ENCODE measurements at places on chromosomes 12 and 14.

DNA sequence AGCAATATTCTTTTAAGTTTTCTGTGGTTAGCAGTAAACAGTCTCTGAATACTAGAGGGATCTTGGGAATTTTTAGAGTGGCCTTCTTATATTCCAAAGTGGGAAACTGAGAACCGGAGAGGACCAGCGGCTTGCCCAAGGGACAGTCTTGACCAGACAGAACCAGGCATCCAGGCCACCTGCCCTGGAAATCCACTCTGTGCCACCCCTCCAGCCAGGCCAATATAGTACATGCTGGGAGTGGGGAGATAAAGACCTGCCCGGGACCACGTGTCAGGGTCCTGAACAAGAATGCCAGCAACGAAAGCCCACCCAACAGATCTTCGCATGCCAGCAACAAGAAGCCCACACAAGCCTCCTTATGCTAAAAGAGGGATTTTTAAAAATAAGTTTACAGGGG lies 49.4 kb upstream of the RIN3 start:
- DNase-seq = no peak

DNA sequence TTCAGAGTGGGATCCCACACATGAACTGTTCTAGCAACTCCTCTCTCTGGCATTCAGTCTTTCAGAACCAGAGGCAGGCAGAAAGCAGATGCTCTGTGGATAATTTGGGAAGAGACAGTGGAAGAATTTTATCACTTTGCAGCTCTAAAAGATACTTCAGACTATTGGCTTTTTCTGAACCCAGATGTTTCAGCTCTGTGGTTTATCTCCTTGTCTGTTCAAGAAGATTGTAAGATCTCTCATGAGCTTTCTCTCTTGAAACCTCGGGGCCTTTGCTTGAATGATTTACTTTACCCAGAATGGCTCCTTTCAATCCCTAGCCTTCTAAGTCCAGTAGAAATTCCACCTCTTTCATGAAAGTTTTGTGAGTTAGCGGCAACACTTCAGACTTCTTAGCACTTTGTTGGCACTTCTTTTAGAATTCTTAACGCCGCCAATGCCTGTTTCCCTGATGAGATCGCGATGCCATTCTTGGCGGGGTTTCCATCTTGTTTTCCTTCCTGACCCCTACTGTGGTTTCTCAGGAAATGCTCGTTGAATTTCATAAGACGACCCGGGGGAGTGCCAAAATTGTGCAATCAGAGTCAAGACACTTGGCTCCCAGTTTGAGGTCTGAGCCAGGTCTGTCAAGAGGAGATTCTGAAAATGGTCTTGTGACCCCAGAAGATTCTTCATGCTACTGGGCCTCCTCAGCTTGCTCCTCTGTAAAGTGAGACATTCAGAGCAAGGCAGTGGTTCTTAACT lies 107.0 kb upstream of the PRICKLE1 start:
- DNase-seq = no peak

- peak; percentile 47 for DNase-seq
Measured at GRCh38 chr12:46472893-46473633, 100.5 kb upstream of the SLC38A2 start.

- peak; percentile 92 for DNase-seq
Measured at GRCh38 chr12:51183816-51184215, 10.9 kb upstream of the TFCP2 start.

DNA sequence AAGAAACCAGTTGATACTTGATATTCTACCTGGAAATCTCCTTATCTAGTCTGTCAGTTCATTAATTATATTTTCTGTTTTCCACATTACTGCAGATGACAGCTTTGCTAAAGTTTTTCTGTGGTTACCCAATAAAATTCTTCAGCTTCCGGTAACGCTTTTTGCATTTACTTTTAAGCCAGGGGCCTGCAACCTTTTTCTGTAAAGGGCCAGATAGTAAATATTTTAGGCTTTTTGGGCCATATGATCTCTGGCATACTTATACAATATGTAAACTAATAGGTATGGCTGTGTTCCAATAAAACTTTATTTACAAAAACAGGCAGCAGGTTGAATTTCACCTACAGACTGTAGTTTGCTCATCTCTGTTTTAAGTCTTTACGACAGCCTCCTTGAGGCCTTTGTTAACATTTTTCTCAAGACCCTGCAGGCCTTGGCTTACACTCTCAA lies 48.3 kb downstream of the SPATS2 start:
- DNase-seq = no peak

- DNase-seq = no peak
Measured at GRCh38 chr14:60166142-60166541, 944 bp upstream of the DHRS7 start.

GRCh38 chr12:114414031-114414865 lies 8.3 kb upstream of the TBX5 start:
- DNase-seq = no peak

- DNase-seq = no peak
Measured at GRCh38 chr12:127241072-127241817, 1025.7 kb upstream of the TMEM132C start.

GRCh38 chr14:35506461-35506860 lies 27.5 kb upstream of the INSM2 start:
- no peak for DNase-seq

Data from BE2C (cell line).